Stimulated activated CD4-positive, alpha-beta T cell treated with anti-CD3 and anti-CD28 coated beads, TNF-alpha, amount 100 ng/mL, for 24 hours (primary cell): ENCODE measurements at places on chromosomes 12 and 14.

DNA sequence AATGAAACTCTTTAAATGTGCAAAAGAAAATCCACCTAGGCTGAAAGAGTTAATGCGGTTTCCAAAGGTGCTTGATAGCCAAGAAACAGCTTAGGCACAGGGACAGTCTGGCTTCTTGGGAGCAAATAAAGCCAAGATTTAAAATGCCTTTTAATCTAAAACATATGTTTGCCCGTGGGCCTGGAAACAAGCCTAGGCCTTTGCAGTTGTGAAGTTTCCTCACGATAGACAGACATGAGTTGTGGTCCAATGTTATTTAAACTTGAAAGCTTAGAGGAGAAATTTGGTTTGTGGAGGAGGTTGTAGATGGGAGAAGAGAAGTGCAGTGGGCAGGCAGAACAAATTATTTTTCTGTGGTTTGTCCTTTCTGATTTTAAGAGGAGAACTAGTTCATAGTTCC is 29.8 kb downstream of the PROX2 start:
- no peak for DNase-seq

- no peak for DNase-seq
Observed at GRCh38 chr14:99183311-99183710, 88.7 kb downstream of the BCL11B start.

DNA sequence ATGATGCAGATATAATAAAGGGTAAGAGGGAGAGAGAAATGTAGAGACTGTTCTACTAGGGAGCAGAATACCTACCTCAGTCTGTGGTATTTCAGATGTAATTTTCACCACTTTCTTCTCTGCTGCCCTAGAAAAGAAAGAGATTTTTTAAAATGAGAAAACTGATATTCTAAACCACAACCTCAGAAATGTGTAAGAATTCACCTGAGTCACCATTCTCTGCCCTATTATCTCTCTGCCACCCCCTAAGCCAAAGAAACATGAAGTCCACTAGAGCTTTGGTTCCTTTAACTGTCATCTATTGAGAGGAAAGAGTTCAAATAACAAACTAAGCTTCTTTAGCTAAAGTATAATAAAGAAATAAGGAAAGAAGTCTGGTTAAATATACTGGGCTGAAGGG is 21.6 kb downstream of the SARNP start:
- no peak for DNase-seq

- DNase-seq: peak; percentile 22
Observed at GRCh38 chr14:93332397-93332852, 411 bp downstream of the BTBD7 start.

DNA sequence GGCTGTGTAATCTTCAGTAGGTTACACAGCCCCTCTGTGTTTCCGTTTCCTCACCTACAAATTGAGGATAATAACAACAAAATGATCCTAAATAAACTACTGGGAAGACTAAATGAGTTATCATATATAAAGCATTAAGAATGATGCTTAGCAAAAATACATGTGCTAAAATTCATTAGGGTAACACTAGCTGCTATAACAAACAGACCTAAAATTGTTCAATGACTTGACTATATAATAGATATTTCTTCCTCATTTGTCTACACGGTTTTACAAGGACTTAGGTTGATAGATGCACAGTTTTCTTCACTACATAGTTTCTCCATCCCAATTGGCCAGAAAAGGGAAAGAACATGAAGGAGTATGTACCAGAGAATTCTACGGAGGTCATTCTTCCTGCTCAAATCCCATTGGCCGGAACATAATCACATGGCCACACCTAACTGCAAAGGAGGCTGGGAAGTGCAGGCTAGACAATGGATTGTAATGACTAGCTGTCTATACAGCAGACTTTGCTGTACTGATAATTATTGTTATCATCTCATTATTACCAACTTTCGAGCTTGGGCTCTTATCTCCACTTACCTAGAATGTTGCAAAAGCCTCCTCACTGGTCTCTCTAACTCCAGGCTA is 223.5 kb upstream of the NUDT4 start:
- DNase-seq: no peak

- DNase-seq: no peak
Observed at GRCh38 chr14:100539003-100539660, 48.1 kb downstream of the BEGAIN start.
